Kidney (tissue), 22 donors: ENCODE measurements at places on chromosomes 4 and X.

DNA sequence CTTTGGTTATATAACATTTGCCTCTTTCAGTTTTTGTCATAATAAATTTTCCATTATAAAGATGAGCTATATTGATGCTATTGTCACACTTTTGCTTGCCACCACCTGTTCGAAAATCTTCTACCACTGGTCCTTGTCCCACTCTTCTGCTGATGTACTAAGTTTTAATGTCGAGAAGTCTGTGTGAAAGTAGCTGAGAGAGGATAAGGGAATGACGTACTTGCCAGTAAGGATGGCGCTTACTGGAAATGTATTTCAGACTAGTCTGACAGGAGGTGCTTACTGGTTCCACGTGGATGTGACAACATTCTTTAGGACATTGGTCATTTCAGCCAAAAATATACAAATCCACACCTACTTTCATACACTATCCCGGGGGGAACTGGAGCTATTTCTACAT lies 132.7 kb upstream of the NR3C2 start:
- no peak for DNase-seq

DNA sequence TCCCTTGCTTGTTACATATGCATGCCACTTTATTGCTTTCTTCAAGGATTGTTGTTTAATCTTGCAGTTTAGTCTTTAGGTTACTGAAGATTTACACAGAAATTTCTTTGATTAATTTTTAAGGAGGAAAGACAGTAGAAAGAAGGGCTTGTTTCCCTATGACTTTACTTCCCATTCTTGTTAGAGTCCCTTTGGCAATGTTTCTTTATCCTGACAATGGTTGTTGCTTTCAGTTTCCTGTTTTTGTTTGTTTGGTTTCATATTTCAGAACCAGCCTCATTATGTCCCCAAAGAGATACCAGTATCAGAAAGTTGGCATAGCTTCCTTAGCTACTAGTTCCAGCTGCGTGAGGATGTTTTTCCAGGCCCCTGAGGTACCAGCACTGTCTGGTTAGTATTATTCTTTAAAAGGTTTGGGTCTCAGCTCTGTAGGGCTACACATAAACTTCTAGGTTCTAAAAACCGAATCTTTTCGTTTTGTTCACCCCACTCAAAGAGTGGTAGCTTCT lies 61.3 kb upstream of the UNC5C start:
- no peak for DNase-seq

- no peak for DNase-seq
Observed at GRCh38 chrX:10152086-10152485, 4.7 kb upstream of the CLCN4 start.

DNA sequence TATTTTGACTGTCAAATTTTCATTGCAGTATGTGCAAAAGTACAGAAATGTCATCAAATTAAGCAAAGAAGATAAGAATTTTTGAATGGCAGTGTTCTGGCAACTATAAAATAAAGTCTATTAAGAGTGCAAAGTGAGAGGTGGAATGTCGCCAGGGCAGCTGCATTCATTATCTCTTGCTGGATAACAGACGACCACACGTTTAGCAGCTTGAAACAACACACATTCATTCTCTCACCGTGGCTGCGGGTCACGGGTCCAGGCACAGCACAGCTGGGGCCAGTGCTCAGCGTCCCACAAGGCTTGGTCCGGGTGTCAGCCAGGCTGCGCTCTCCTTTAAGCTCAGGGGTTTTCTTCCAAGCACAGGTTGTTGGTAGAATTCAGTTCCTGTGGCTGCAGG lies 113.9 kb downstream of the GPR143 start:
- DNase-seq = no peak

- no peak for DNase-seq
Observed at GRCh38 chrX:150525061-150525919, 43.1 kb upstream of the MTM1 start.

DNA sequence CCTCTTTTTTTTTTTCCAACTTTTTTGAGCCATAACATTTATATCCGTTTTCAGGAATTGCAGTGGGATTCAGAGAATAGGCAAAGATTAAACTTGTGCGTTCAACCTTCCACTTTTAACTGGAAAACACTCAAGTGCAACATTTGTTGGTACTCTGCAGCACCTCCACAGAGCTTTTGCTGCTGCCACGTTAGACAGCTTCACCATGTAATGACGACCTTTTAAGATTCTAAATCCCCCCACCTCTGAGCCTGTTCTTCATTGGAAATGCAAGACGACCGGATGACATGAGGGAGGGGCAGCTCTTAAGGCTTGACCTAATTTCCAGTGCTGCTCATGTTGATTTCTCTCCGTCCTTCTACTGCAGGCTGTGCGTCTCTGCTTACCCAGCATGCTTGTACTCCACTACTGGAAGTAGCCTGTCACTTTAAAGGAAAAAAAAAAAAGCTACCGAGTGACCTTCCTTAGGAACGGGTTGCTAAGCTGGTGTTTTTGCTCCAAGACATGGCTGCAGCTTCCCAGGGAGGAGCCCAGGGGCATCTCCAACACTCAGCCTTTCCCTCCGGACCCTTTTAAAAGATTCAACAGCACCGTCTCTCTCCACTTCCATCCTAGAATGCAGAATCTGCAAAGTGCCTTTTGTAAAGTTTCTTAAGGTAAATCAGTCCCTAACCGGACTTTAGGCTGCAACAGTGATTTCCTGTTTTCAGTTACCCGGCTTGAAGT lies at the start of gene CC2D2A:
TSS of gene CC2D2A (plus strand) at position 481 of the 726 bp plus-strand sequence. CDS start 6,051 bp downstream, outside the sequence.
- peak; percentile 68 for DNase-seq

DNA sequence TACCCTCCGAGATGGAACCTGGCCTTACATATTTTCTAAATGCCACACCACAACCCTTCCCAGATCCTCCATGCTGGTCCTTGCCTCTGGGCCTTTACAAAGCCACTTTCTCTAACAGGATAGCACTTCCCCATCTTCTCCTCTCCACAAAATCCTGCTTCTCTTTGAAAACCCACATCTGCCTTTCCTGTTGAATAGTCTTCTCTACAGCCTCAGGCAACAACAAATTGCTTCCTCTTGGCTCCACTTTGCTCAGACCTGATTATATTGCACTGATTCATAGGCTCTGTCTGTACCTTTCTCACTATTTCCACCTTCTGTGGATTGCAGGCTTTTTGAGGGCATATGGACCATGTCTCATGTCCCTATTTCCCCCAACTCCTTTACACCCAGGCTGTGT lies 203.7 kb upstream of the MBNL3 start:
- DNase-seq = no peak

DNA sequence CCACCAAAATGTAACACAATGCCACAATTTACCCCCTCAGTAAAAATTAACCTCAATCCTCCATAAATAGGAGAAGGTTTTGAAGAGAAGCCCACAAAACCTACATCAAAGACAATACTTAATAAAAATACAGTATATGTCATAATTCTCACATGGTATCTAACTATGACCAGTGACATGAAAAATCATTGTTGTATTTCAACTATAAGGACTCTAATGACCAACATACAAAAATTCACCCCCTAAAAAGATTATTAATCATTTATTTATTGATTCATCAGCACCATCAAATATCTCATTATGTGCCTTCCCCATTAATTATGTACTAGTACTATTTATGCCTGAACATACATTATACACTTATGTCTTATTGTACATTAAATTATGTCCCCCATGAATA lies 77.1 kb upstream of the ZMAT1 start:
- no peak for DNase-seq

GRCh38 chr4:112361181-112361791 lies 64.1 kb downstream of the ALPK1 start:
- DNase-seq = no peak

GRCh38 chrX:44143061-44143602 lies 169.9 kb upstream of the NDP start:
- no peak for DNase-seq

DNA sequence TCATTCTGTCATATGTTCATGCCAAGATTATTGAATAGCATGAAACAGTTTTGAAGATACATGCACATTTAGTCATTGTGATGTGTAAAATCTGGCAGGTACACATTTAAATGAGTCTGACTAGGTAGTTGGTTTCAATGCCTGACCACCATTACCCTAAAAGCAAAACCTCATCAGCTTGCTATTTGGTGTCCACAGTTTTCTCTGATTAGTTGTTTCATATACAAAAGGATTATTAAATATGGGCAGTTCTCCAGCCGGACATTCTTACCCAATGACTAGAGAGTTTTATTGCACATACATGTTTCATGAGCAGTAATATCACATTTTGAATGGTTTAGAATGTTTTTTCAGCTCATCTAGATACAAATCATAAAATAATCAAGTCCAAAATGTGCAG lies 23.7 kb downstream of the DCHS2 start:
- DNase-seq = no peak

- no peak for DNase-seq
Observed at GRCh38 chr4:39526765-39527295, 409 bp downstream of the UGDH start.

- no peak for DNase-seq
Observed at GRCh38 chrX:49203536-49203935, 3.5 kb upstream of the SYP start.

DNA sequence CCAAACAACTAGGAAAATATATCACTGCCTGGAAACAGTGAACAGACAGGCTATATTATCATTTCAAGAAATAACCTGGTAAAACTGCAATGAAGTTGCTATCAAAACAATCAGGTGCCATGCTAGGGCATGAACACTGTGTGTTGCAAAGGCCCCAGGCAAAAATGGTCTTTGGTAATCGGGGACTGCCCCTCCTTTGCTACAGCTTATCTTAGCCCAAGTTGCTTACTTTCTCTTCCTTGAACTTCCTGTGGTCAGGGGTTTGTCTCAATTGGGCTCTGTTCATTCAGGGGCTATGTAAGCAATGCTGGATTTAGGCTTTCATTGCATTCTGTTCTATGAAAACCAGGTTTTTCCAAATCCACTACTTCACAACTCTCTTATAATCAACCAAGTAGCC lies 30.4 kb downstream of the SCML1 start:
- no peak for DNase-seq
